ENCODE measurements at places on chromosomes 12 and 14. TPM values are rescaled to one million over a fixed set of nuclear protein-coding genes. Genes with fewer than 3 reads are reported as not detected.

The MDP1 gene
- 11.2 TPM for total RNA-seq

The ADCY4 gene
- 115 TPM for total RNA-seq

The PTPN21 gene
- total RNA-seq = 11.1 TPM

The APOF gene
- total RNA-seq = not detected

The IPO8 gene
- 23.0 TPM for total RNA-seq

The LRRC10 gene
- total RNA-seq = not detected

The IPO4 gene
- 41.5 TPM for total RNA-seq

The RFLNA gene
- 0.41 TPM for total RNA-seq

Measured in glomerular endothelial cell (primary cell).